ENCODE measurements at places on chromosomes 5 and 9.

DNA sequence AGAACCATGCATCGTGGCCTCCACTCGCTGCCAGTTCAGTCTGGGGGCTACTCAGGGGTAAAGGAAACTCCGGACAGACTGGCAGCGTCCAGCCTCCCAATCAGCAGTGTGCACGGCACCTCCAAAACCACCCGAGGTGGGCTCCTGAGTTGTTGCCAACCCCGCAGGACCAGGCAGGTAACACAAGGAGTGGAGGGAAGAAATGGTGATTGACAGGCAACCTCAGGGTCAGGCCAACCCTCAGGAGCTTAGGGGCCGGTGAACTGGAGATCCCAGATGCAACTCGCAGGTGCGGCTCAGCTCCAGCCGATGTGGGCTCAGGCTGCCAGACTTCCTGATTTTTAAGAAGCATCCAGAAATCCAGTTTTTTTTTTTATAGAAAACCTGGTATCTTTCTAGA lies 37.3 kb upstream of the AKNA start:
- H3K27me3 ChIP-seq: no peaks in the 10 kb centered on the region
- H3K4me1 ChIP-seq: no peaks in the 10 kb centered on the region
- H3K36me3 ChIP-seq: no peaks in the 10 kb centered on the region
- DNase-seq: no peak
- no peak overlapping the region for H3K4me3 ChIP-seq

DNA sequence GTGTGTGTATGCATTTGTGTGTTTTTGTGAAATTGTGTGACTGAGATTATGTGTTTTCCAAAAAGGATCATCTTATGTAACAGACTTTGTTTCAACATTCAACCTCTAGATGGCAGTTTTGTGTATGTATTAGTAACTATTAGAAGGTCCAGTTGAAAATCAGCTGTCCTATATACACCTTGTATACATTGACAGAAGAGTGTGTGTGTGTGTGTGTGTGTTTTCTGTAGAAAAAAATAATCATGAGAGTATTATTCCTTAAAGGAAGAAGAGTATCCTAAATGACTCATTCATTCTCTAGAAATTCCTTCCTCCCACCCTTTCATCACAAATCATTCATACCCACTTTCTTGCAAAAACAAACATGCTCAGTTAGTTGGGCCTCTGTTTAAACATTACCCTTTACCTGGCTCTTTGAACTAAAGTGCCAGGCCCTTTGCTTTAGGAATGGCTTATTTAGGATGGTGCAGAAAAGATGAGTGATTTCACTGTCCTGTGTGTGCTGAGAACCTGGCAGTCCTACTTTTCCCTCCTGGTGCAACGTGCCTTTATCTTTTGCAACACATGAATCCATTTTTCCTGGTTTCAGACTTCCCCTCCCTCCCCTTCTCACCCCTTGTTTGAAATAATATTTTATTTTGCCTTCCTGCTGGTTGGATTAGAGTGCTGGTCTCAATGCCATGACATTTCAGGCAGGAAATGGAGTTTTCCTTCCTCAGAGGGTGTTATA lies 152.2 kb downstream of the ARHGAP26 start:
- peak overlapping the region; percentile 62 for H3K27ac ChIP-seq
- DNase-seq: peak; percentile 90
- peaks cover 34% of the 10 kb centered on the region for H3K4me1 ChIP-seq
- H3K36me3 ChIP-seq: no peaks in the 10 kb centered on the region

DNA sequence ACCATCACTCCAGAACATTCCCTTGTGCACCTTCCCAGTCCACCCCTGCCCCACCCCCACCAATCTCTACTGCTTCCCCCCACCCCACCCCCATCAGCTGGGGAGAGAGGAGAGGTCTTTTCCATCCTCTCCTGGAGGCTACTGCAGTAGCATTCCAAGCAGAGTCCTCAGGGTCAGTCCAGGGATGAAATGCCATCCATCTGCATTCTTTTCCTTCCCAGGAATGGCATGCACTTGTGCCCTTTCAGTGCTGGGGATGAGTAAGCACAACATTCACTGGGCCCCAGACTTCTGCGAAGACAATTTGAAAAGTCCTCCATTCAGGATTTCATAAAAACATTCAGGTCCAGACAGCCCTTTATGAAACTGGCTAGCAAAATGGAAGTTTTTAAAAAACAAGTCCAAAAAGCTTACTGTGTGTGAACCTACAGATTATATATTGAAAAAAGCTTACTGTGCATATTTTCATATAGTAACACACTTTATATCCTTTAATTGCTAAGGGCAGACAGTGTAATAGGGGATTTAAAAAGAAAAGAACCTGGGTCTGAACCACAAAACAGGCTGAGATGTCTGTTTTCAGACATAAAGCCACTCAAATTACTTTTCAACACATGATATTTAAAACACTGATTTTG lies 50.0 kb upstream of the GOLPH3 start:
- peaks cover 3% of the 10 kb centered on the region for H3K36me3 ChIP-seq
- DNase-seq: no peak

GRCh38 chr9:73155377-73155776 lies 3.7 kb downstream of the ANXA1 start:
- DNase-seq: peak; percentile 59
- peaks cover 44% of the 10 kb centered on the region for H3K4me1 ChIP-seq
- peak overlapping the region; percentile 4 for H3K4me3 ChIP-seq
- no peaks in the 10 kb centered on the region for H3K27me3 ChIP-seq
- peak overlapping the region; percentile 77 for H3K27ac ChIP-seq
- peaks cover 5% of the 10 kb centered on the region for H3K36me3 ChIP-seq

GRCh38 chr5:154117930-154118329 lies 72.6 kb upstream of the GALNT10 start:
- H3K4me1 ChIP-seq: no peaks in the 10 kb centered on the region
- H3K36me3 ChIP-seq: no peaks in the 10 kb centered on the region
- no peak overlapping the region for H3K4me3 ChIP-seq
- DNase-seq: no peak
- H3K27me3 ChIP-seq: peaks cover 2% of the 10 kb centered on the region
- no peak overlapping the region for H3K27ac ChIP-seq

DNA sequence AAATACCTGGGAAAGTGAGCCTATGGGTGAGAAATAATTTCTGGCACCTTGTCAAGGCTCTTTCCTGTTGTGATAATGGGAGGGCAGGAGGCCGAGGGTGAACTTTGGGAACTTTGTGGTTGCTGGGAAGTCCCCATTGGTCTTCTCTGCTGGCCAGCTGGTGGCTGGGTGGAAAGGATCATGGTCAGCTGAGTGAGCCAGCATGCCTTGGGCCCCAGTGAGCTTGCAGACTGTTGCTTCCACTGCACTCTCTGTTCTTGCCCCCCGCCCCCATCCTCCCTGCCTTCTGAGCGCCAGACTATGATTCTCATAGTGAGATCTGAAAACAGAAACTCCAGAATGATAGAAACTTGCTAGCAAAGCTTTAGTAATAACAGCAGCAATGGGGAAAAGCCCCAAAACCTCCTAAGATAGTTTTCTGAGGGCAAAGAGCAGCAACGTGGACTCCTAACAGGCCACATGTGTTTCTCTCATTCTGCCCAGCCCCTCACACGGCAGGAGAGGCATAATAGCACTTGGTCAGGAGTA lies 139.2 kb upstream of the SMARCA2 start:
- H3K4me3 ChIP-seq: no peak overlapping the region
- no peak overlapping the region for H3K27ac ChIP-seq
- H3K36me3 ChIP-seq: no peaks in the 10 kb centered on the region
- DNase-seq: no peak
- no peaks in the 10 kb centered on the region for H3K27me3 ChIP-seq
- H3K4me1 ChIP-seq: no peaks in the 10 kb centered on the region

- H3K4me3 ChIP-seq: no peak overlapping the region
- no peak overlapping the region for H3K27ac ChIP-seq
- DNase-seq: peak; percentile 2
These were observed 105.1 kb downstream of the DEPDC1B start for GRCh38 chr5:60594715-60595477.

DNA sequence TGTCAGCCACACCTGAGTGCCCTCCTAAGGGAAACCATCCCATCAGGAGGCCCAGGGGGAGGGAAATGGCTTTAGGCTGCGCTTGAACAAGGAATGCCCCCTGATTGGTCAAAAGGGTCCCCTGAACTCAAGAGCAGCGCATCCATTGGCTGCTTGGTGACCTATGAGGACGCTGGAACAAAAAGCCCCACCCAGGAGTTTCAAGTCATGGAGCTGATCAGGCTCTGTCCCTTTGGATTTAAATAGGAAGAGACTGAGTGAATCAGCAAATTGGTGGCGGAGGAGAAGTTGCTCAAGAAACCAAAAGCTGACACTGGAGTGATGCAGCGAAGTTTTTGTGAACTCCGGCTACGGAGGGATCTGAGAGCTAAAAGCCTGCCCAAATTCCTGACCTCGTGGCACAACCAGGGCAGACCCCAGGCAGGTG lies 66.7 kb downstream of the SMIM23 start:
- H3K27ac ChIP-seq: no peak overlapping the region
- no peaks in the 10 kb centered on the region for H3K27me3 ChIP-seq
- H3K4me1 ChIP-seq: no peaks in the 10 kb centered on the region

Data from endothelial cell of umbilical vein (primary cell).